ENCODE measurements at places on chromosomes 2 and 18. TPM values are rescaled to one million over a fixed set of nuclear protein-coding genes. Genes with fewer than 3 reads are reported as not detected.

ERFE gene
- total RNA-seq, result 0.83 TPM

RUFY4 gene
- total RNA-seq, result not detected

TUBA3E gene
- total RNA-seq, result not detected

RGPD4 gene
- not detected for total RNA-seq

CAMKMT gene
- 2.9 TPM for total RNA-seq

Measured in uterus (tissue), 4 donors.